ENCODE measurements at places on chromosomes 5 and 9.

GRCh38 chr5:3601061-3601710 is 5.6 kb downstream of the IRX1 start:
- DNase-seq, result no peak

- DNase-seq, result no peak
Observed at GRCh38 chr5:107887166-107887943, 216.6 kb upstream of the EFNA5 start.

- no peak for DNase-seq
Observed at GRCh38 chr9:6686396-6686795, 40.9 kb upstream of the GLDC start.

DNA sequence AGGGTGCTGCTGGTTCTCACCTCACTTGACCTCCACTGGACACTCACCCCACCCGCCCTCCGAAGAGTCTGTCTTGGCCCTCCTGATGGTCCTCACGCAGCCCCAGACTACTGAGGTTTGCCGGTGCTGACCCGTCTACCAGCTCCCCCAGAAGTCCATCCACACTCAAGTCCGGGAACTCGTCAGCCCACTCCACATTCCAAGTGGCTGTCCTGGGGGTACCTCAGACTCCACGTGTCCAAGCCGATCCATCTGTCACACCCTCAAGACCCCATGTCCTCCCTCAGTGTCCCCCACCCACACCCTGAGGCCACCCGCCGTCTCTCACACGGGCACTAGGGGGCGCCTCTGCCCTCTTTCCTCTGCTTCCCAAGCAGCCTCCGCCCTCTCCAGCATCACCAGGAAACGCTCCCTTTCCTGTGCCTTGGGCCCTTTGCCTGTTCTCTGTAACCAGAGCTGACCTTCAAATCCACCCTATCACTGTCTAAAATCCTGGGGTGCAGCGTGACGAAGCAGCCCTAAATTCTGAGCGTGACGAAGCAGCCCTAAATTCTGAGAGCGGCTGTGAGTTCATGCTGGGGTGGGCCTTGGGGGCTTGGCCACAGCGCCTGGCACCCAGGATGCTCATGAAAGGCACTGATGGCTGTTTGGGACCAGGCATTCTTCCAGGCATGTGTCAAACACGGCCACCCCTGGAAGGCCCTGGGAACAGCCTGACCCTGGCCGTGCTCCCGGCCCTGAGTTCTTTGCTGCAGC is 95.7 kb downstream of the KCNT1 start:
- no peak for DNase-seq

DNA sequence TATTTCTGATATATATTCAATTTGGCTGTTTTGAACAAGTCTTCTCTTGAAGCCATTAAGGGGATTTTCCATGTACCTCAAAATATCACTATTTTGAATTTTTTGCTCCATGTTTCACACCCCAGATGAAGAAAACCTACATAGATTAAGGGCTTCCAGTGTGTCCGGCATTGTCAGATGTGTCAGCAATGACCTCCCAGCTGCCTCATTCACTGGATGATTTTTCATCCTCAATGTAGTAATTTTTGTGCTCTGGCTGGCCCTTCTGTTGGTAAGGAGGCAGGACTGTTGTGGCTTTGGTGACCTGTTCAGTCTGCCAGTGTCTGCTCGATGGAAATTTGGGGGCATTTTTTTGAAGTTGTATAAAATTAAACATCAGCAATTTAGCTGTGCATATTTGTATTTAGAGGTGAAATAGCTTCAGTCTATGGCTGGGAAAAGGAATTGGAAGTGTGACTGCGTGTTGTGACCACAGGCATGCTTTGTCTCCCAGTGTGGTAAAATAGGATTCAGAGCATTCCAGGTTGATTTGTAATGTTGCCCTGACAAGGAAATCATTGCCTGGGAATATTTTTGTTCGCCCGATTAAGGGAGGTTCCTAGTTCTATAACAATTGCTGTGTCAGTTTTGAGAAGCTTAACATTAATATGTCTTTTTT is 312.4 kb downstream of the ARHGEF28 start:
- no peak for DNase-seq

DNA sequence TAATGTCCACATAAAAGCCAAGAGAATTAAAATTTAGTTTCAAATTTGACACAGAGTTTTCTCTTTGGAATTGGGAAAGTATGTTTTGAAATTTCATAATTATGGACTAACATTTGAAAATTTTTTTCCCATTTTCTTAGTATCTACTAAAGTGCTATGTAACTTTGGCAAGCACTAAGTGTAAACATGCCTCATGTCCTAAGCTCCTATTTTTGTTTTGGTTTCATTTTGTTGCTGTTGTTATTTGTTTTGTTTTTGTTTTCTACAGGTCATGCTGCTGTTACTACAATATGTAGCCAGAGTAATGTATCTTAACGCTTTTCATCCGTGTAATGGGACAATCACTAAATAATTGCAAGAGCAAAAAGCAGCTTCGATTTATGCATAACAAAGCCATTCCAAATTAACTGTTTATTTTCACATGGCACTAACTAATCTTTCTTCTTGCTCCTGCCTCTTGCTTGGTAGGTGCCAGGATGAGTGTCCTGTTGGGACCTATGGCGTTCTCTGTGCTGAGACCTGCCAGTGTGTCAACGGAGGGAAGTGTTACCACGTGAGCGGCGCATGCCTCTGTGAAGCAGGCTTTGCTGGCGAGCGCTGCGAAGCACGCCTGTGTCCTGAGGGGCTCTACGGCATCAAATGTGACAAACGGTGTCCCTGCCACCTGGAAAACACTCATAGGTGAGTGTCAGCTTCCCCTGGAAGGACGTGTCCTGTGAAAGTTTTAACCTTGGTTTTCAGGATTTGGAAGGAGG is 107.3 kb upstream of the PRRC1 start:
- DNase-seq, result no peak

DNA sequence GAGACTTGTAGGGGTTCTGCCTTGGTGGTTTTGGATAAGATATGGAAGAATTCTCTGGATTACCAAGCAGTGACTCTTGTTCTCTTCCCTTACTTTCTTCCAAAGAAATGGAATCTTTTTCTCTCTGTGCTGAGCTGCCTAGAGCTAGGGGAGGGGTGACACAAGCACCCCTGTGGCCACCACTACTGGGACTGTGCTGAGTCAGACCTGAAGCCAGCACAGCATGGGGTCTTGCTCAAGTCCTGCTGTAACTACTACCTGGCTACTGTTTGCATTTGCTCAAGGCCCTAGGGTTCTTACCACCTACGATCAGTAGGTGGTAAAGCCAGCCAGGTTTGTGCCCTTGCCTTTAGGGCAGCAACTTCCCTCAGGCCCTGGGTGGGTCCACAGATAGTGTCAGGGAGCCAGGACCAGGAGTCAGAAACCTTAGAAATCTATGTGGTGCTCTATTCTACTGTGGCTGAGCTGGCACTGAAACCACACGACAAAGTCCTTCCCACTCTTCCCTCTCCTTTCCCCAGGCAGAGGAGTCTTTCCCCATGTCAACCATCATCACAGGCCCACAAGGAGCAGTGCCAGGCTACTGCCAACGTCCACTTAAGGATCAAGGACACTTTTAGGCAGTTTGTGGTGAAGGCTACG is 53.8 kb downstream of the SREK1 start:
- no peak for DNase-seq

DNA sequence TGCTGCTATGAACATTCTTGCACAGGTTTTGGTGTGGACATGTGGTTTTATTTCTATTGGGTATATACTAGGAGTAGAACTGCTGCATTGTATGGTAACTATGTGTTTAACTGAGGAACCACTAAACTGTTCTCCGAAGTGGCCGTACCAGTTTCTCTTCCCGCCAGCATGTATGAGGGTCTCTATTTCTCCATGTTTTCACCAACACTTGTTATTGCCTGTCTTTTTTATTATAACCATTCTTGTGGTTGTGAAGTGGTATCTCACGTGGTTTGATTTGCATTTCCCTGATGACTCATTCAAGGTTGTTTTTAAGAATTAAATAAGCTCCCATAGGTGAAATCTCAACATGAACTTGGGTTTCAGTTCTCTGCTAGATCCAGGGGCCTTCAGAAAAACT is 19.4 kb downstream of the PDE8B start:
- no peak for DNase-seq

GRCh38 chr5:73339711-73340110 is 108.9 kb downstream of the FOXD1 start:
- no peak for DNase-seq

DNA sequence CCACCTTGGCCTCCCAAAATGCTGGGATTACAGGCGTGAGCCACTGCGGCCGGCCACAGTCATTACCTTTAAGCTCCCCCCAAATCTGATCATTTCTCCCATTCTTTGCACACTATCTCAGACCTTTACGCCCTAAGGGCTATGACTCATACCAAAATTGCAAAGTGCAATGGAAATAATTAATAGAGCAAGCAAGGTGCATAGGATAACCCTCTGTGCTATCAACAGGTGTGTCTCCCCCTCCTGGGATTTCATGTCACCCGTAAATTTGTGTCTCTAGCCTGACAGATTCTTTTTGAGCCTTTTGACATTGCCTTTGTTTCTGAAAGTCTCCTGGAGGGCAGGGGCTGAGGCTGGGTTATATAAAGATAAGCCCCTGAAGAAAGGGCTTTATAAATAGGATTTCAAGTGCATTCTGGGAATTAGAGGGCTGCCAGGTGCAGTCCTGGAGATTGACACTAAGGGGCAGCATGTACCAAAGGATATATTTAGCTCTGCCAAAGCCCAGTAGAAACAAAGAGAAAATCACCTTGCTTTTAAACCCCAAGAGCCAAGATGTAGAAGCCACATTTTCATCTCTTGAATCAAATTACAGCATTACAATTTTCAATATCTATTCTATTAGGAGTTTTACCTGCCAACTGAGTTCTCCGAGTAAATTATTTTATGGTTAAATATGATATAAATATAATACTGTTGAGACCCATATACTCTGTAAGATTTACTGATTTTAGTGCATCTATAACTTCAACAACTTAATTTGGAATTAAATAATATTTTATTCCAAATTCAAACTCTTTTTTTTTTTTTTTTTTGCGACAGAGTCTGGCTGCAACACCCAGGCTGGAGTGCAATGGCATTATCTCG is 18.2 kb downstream of the S100Z start:
- DNase-seq, result peak; percentile 27

DNA sequence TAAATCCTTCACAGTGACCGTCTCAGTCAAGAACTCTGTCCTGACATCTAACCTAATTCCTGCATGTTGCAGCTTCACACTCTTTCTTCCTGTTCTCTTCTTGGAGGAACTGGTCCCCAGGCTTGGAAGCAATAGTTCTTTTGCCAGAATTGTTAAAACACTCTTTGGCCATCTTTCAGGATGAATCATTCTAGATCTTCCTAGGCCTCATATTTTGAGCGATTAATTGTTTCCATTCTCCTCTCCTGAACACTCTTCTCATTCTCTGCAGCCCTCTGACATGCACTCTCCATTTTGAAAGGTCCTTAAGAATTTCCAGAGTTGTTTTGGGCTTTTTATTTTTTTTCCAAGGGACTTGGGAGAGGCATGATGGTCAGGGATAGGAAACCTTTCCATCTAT is 85.8 kb downstream of the FAM114A2 start:
- DNase-seq, result no peak

GRCh38 chr5:149680810-149681221 is 49.3 kb upstream of the PPARGC1B start:
- no peak for DNase-seq

DNA sequence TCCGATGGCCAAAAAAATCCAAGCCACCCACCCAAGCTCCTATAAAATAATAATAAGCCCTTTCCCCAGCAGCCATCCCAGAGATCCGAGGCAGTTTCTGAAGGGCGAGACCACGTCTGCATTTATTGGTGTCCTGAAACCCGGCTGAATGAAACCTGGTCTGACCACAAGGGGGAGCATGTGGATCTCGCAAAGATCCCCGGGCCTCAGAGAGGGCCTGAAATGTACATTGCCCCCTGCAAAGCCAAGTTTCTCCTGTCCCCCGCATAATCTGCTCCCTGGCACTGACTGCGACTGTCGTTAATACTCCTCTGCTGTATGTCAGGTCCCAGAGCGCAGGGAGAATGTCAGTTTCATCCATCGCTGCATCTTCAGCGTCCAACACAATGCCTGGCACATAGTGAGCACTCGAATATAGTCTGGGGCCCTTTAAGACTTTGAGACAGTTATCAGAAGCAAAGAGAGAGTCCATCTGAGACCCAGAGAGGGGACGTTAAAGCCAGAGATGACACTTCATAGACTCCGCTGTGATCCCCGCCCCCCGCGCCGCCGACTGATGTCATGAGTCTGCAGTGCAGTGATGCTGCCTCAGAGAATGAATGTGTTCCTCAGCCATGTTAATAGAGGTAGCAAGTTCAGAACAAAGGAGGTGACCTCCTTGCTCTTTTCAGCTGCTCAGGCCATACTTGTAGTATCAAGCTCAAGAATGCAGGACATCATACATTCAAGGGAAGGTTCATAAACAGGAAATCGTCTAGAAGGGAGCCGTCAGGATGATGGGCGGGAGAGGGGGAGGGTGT is 74.5 kb upstream of the BARHL1 start:
- DNase-seq, result peak; percentile 35

DNA sequence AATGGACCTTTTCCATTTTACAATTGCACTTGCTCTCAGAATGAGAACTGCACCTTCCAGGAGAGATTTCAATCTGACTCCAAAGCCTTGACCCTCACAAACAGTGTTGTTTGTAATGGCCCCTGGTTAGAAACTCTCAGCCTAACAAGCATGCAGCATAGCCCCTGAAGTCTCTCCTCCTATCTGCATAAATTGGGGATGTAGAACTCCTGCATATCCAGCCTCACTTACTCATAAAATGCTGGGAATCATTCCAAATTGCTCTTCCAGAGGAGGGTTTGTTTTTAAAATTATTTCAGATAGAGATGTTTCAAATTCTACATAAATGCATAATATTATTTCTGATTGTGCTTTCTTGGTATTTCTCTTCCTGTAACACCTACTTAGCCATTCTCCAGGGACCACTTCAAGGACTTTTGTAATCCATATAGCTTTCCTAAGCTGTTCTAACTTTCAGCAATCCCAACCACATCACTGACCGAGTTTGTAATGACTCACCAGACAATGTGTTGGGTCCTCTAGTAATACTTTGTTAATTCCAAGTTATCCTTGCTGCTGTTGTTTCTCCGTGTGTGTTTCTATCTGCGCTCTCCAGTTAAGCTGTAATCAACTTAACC is 143.8 kb upstream of the CCDC152 start:
- no peak for DNase-seq

DNA sequence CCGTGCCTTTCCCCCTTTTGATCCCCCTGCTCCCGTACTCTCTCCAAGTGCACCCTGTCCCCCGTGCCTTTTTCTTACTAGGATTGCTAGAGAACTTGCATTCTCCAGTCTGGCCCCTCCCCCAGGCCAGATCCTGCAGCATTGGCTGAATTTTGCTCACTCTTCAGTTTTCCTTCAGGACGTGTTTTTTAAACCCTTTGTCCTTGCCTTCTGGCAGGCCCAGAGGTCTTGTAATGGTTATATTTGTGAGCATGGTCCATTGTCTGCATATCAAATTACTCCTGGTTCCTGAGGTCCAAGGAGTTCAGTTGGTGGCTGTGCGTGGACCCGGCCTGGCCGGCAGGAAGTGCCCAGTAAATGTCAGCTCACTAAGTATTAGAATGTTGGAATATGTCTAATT is 606 bp downstream of the TBC1D13 start:
- no peak for DNase-seq

DNA sequence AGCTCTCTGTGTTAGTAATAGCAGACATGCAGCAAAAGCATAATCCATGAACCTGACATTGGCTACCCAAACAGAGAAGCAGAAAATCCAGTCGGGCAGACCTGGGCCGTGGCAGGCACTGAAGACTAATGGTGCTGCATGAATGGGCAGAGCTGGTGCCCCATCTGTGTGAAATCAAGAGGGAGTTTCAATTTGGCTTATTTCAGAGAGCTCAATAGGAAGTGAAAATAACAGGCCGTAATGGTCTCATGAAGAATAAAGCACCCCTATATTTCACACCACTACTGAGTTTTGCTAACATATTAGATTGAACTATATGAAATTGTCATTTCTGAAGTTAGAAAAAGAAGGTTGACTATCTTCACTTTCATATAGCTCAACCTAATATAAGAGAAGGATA is 149.7 kb downstream of the ENC1 start:
- no peak for DNase-seq
